ENCODE measurements at places on chromosomes 13 and 19. TPM values are rescaled to one million over a fixed set of nuclear protein-coding genes. Genes with fewer than 3 reads are reported as not detected.

DNA sequence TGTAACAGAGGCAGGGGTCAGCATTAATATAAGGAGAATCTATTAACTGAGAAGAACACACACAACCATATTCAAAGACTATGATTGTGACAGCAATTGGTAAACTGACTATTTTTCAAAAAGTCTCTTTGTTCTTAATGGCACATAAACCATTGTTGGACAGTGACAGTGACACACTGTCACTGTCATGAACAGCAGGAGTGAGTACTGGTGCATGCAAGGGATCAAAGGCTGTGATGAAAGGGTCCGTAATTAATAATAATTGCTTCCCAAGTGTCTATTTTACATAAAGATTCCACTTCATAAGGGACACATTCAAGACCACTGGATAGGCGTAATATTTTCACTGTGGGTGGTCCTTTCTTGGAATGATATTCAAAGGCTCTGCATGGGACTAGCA lies 50.7 kb downstream of the LHFPL6 start:
- no peak overlapping the region for H3K4me3 ChIP-seq
- H3K4me1 ChIP-seq = peaks cover 3% of the 10 kb centered on the region
- no peak overlapping the region for H3K27ac ChIP-seq
- H3K27me3 ChIP-seq = no peaks in the 10 kb centered on the region
- H3K36me3 ChIP-seq = peaks cover 3% of the 10 kb centered on the region

GRCh38 chr13:113428871-113429607 lies 24.2 kb downstream of the ADPRHL1 start:
- H3K36me3 ChIP-seq = no peaks in the 10 kb centered on the region
- H3K27me3 ChIP-seq = no peaks in the 10 kb centered on the region
- H3K27ac ChIP-seq = no peak overlapping the region
- no peak for DNase-seq
- H3K4me1 ChIP-seq = no peaks in the 10 kb centered on the region

GRCh38 chr13:40679480-40679985 lies 13.1 kb upstream of the FOXO1 start:
- H3K36me3 ChIP-seq = no peaks in the 10 kb centered on the region
- H3K4me1 ChIP-seq = no peaks in the 10 kb centered on the region
- H3K27ac ChIP-seq = no peak overlapping the region
- DNase-seq = no peak
- no peak overlapping the region for H3K4me3 ChIP-seq

DNA sequence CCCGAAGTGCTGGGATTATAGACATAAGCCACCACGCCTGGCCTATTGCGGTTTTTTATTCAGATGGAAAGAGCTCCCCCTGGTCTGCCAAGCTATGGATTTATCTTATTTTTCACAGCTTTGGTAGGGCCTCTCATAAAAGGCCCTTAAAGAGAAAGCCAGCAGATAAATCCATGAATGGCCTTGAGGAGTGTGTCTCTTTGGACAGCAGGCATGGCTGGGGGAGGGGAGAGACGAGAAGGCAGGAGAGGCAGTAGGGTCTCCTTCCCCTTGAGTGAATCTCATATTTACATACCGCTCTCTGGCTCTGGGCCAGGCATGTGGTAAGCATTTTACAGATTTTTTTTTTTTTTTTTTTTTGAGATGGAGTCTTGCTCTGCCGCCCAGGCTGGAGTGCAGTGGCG lies 25.2 kb downstream of the MARK4 start:
- no peak overlapping the region for H3K27ac ChIP-seq
- H3K27me3 ChIP-seq = no peaks in the 10 kb centered on the region
- no peak overlapping the region for H3K4me3 ChIP-seq
- peaks cover 22% of the 10 kb centered on the region for H3K4me1 ChIP-seq
- peak; percentile 66 for DNase-seq

DNA sequence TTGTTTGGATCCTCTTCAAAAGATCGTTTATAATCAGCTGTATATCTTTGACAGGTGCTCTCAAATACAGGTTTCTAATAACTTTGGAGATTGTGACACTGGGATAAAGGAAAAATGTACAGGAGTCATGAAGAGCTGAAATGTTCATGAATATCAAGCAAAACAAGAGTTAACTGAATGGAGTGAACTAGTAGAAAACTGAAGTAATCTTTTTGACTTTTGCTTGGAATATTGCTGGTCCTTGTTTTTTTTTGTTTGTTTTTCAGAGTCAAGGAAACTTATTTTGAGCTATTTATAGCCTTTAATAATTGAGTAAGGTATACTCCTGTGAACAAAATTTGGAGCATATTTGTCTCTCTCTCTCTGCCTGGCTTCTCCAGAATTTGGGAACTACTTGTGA lies 25.3 kb downstream of the MED4 start:
- no peaks in the 10 kb centered on the region for H3K4me1 ChIP-seq
- H3K4me3 ChIP-seq = no peak overlapping the region
- H3K36me3 ChIP-seq = peaks cover 58% of the 10 kb centered on the region
- no peak overlapping the region for H3K27ac ChIP-seq

- H3K36me3 ChIP-seq = no peaks in the 10 kb centered on the region
- no peaks in the 10 kb centered on the region for H3K4me1 ChIP-seq
- no peak overlapping the region for H3K27ac ChIP-seq
- no peaks in the 10 kb centered on the region for H3K27me3 ChIP-seq
- peak; percentile 51 for DNase-seq
Observed at GRCh38 chr13:104773775-104774174, 1707.6 kb upstream of the SLC10A2 start.

DNA sequence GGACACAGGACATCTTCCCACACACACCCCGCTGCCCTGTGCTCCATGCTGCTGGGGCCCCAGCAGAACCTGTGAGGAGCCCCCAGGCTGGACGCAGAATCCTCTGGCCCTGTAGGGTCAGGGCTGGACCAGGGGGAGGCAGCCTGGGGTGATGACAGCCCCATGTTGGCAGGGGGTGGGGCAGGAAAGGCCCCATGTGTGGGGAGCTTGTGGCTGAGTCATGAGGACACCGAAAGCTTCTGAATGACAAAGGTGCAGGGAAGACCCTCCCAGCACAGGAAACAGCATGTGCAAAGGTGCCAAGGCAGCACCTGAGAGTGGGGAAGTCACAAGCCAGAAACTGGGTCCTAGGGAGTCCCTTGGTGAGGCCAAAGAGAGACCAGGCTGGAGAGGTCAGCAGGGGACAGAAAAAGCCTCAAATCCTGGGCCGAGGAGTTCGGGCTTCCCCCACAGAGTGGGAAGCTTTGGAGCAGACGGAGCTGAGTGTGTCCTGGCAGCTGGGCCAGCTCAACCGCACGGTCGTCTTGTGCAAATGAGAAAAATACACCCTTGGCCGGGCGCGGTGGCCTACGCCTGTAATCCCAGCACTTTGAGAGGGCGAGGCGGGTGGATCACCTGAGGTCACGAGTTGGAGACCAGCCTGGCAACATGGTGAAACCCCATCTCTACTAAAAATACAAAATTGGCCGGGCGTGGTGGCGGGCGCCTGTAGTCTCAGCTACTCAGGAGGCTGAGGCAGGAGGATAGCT lies 17.5 kb downstream of the ATP8B3 start:
- H3K4me1 ChIP-seq = no peaks in the 10 kb centered on the region
- H3K4me3 ChIP-seq = no peak overlapping the region
- no peak for DNase-seq
- H3K27ac ChIP-seq = no peak overlapping the region

- DNase-seq = no peak
- H3K36me3 ChIP-seq = no peaks in the 10 kb centered on the region
- H3K27me3 ChIP-seq = no peaks in the 10 kb centered on the region
- H3K4me1 ChIP-seq = no peaks in the 10 kb centered on the region
Observed at GRCh38 chr13:28426381-28426780, 68.5 kb downstream of the FLT1 start.

DNA sequence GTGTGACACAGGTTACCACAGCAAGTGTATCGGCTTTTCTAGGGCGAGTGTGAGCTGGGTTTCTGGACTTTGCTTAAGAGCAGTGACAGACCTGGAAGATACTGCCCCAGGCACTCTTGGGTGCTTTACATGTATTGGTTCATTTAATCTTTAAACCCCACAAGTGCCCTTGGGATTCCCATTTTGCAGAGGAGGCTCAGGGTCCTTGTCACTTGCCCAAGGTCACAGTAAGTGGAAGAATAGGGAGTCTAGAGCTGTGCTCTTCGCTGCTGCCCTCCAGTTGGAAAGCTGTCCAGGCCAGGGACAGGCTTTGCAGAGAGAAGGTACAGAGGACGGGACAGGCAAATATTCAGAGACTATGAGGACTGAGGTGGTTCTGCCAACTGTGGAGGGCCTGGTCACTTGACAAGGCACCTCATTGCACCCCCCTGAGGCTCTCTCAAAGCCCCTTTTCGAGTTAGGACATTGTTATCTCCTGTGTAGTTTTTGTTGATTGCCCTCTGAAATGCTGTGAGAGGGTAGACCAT lies 42.4 kb downstream of the BBC3 start:
- peaks cover 37% of the 10 kb centered on the region for H3K36me3 ChIP-seq
- H3K27ac ChIP-seq = peak overlapping the region; percentile 37
- no peak for DNase-seq
- no peaks in the 10 kb centered on the region for H3K27me3 ChIP-seq

- H3K4me1 ChIP-seq = peaks cover 21% of the 10 kb centered on the region
- H3K27ac ChIP-seq = peak overlapping the region; percentile 56
- H3K27me3 ChIP-seq = no peaks in the 10 kb centered on the region
- H3K36me3 ChIP-seq = no peaks in the 10 kb centered on the region
- no peak overlapping the region for H3K4me3 ChIP-seq
Observed at GRCh38 chr13:42266473-42266872, 5.5 kb upstream of the AKAP11 start.

DNA sequence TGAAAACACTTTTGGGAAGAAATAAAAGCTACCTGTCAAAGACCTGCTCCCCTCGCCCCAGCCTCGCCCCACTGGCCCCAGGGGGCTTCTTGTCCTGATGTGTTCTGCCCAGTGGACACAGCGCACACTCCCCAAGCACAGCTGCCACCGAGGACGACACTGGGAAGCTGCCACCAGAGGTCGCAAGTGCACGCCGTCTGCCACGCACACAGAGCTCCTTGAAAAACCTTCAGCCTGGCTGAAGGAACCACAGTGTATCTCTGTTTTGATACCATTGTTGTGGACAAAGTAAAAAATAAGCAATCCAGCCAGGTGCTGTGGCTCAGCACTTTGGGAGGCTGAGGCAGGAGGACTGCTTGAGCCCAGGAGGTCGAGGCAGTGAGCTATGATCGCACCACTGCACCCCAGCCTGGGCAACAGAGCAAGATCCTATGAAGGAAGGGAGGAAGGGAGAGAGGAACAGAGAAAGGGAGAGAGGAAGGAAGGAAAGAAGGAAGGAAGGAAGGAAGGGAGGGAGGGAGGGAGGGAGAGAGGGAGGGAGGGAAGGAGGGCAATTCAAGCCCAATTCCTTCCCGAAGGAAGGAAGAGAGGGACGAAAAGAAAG lies 57.3 kb downstream of the CEBPG start:
- no peak overlapping the region for H3K4me3 ChIP-seq
- H3K27me3 ChIP-seq = no peaks in the 10 kb centered on the region
- H3K27ac ChIP-seq = no peak overlapping the region
- H3K4me1 ChIP-seq = peaks cover 16% of the 10 kb centered on the region
- no peaks in the 10 kb centered on the region for H3K36me3 ChIP-seq

GRCh38 chr19:17149393-17150135 lies 65.6 kb upstream of the USE1 start:
- DNase-seq = no peak
- H3K27me3 ChIP-seq = no peaks in the 10 kb centered on the region
- no peak overlapping the region for H3K4me3 ChIP-seq
- H3K27ac ChIP-seq = no peak overlapping the region

GRCh38 chr19:46225558-46226004 lies 4.0 kb upstream of the IGFL1 start:
- H3K36me3 ChIP-seq = no peaks in the 10 kb centered on the region
- H3K27ac ChIP-seq = no peak overlapping the region
- H3K4me1 ChIP-seq = no peaks in the 10 kb centered on the region

GRCh38 chr19:20237773-20238623 lies 71.0 kb downstream of the ZNF486 start:
- no peaks in the 10 kb centered on the region for H3K36me3 ChIP-seq
- H3K4me3 ChIP-seq = no peak overlapping the region
- H3K4me1 ChIP-seq = no peaks in the 10 kb centered on the region
- no peak overlapping the region for H3K27ac ChIP-seq
- DNase-seq = peak; percentile 11
- no peaks in the 10 kb centered on the region for H3K27me3 ChIP-seq

GRCh38 chr19:32308431-32309077 lies 36.9 kb upstream of the ZNF507 start:
- H3K36me3 ChIP-seq = no peaks in the 10 kb centered on the region
- no peak overlapping the region for H3K4me3 ChIP-seq
- DNase-seq = peak; percentile 19

GRCh38 chr19:1880611-1881392 lies 4.5 kb downstream of the ABHD17A start:
- no peak overlapping the region for H3K27ac ChIP-seq
- DNase-seq = no peak
- no peak overlapping the region for H3K4me3 ChIP-seq
- H3K36me3 ChIP-seq = no peaks in the 10 kb centered on the region

GRCh38 chr13:104106705-104107393 lies 1040.6 kb upstream of the SLC10A2 start:
- no peaks in the 10 kb centered on the region for H3K36me3 ChIP-seq
- no peak for DNase-seq
- no peak overlapping the region for H3K4me3 ChIP-seq

Gene ARHGAP45
- 3.4 TPM for total RNA-seq

Gene DPF1
- 8.1 TPM for total RNA-seq

Gene DDX49
- 68.8 TPM for total RNA-seq

Gene CYP2A6
- total RNA-seq = not detected

Gene NOVA2
- total RNA-seq = not detected

Gene SYNE4
- total RNA-seq = 0.70 TPM

Gene MADCAM1
- 0.59 TPM for total RNA-seq

Gene C19orf33
- not detected for total RNA-seq

Gene TMEM86B
- 4.8 TPM for total RNA-seq

Gene THSD8
- total RNA-seq = 45.2 TPM

Gene SHD
- not detected for total RNA-seq

Measured in A673 (cell line).